ENCODE measurements at places on chromosomes 2 and 18.

- no peak for DNase-seq
These were observed 123.1 kb upstream of the STK17B start for GRCh38 chr2:196294516-196294909.

GRCh38 chr2:148046802-148047201, 25.9 kb downstream of the MBD5 start:
- no peak for DNase-seq

DNA sequence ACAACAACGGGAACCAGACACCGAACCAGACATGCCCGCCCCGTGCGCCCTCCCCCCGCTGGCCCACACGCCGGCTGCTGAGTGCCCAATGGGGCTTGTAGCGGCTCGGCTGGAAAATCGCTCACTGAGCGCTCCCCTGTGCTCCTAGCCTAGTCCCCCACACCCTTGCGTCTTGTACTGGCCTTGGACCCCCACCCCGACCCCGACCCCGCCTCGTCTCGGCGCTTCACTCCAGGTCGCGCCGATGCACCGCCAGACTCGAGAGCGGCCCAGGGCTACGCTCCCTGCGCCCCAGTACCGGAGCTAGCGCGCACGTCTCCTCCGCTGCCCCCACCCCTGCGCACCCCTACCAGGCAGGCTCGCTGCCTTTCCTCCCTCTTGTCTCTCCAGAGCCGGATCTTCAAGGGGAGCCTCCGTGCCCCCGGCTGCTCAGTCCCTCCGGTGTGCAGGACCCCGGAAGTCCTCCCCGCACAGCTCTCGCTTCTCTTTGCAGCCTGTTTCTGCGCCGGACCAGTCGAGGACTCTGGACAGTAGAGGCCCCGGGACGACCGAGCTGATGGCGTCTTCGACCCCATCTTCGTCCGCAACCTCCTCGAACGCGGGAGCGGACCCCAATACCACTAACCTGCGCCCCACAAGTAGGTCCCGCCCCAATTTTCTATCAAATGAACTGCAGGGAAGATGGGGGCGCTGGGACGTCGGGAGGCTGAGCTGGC, 1.5 kb downstream of the GAD1 start:
- no peak for DNase-seq

DNA sequence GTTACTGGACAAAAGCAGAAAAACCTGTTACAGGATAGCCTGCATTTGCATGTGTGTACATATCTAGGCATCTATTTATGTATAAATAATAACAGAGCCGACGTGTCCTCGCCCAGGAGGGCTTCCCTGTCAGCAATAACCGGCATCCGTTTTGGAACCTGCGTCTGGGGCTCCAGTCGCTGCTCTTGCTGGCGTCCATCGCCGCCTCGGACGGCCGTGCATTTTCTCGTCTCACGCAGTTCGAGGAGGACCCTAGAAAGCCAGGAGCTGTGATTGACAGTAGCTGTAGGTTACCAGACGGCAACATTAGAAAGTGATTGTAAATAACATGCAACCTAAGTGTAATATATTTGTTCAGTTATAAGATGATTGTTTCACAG, 132.6 kb downstream of the NFATC1 start:
- DNase-seq, result no peak

DNA sequence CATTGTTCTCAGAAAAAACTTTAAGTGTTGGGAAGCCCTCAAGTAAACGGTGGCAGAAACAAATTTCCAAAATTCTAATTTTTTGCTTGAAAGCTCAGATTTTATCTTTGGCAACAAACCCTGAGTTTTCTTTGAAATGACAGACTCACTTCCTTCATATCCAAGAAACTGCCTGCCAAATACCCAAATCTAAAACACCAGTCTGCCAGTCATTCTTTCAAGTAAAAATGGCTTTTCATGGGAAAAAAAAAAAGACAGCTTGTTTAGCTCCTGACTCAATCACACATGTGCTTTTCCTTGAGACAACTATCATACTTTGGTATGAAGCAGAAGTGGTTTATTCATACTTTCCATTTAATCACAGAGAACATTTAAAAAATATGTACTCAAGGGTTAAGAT, 40.6 kb upstream of the CSRNP3 start:
- DNase-seq, result no peak

Measured in thymus (tissue), 14 donors.